ENCODE measurements at places on chromosomes 7 and 10.

DNA sequence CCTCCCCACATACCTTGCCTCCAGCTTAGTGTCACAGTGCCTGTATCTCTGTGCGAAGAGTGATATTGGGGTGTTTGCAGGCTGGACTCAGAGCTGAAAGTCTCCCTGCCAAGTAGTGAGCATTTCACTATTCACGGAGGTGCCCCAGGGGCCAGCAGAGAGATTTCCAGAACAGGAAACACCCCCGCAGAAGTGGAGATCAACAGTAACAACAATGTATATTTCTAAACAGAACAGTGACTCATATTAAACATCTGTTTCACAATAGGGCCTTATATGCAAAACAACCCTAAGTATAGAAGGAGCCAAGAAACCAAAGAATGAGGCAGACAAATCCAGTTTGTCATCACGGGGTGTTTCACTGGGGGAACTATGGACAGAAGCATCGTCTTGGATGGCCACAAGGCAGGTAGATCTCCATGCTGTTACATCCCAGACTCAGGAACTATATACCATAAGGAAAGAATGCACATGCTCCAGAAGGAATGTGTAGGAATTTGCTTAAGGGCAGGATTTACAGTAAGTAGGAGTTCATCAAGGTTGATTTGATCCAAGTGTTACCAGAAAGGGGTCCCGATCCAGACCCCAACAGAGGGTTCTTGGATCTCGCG is 29.3 kb upstream of the CCL24 start:
- DNase-seq: peak; percentile 63

DNA sequence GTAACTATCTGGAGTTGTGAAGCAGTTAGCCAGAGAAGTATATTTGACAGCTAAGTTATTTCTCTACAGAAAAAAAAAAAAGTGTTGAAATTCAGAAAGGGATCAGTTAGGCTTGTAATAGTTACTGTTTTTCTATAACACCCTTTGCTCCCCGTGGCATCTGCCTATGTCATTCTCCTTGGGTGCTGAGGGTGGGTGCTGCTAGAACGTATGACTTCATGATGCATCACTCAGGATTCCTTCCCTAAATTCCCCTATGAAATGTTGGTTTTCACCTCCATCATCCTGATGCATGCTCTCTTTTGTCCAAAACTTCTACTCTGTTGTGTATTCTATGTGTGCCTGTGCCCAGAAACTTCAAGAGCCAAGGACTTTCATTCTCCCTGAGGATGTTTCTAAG is 536.4 kb downstream of the GRM8 start:
- DNase-seq: no peak

DNA sequence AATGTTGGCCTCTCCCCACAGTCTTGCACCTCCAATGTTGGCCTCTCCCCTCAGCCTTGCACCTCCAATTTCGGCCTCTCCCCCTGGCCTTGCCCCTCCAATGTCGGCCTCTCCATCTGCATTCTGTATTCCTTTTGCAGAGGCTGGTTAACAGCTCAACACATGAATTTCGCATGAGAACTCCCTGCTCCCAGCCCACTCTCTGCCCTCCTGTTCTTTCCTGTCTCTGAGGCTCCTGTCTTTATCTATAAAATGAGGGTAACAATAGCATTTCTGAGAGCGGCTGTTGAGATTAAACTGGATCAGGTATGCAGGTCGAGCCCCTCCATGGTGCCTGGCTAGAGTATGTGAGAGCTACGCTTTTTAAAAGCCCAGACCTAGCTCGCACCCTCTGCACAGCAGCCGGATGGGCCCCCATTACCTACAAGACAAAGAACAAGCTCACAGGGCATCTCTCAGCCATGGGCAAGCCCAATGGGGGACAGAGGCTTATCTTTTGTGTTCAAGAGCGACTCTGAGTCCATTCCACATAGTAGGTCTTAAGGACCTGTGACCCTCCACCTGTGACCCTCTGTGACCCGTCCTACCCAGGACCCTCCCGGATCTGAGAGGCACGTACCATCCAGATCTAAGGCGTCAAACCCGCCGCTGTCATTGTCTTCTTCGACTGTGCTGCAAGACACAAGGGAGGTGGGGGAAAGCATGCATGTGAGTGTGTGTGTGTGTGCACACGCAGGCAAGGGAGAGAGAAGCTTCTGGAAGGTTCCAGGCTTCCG is 82.2 kb upstream of the GNA12 start:
- DNase-seq: no peak

DNA sequence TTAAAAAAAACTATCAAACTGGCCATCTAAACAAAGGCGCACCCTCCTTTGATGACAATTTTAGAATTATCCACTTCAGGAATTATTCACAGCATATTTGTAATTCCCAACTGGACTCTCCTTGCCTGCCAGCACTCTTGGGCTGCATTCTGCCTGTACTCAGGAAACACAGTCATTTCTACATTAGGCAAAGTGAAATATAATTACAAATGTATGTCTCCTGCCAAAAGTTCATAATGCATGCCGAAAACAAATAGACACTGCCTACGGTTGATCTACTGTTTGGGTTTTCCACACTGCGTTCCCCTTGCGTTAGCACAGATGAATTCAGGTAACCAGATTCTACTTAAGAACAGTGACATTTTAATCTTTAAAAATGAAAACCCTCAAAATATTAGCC is 1.9 kb downstream of the HGF start:
- DNase-seq: no peak

- DNase-seq: no peak
These were observed 228.0 kb downstream of the ELMO1 start for GRCh38 chr7:37220664-37221063.

- DNase-seq: no peak
These were observed 77.1 kb downstream of the BMPER start for GRCh38 chr7:33982425-33982786.

- DNase-seq: no peak
These were observed 18.2 kb downstream of the POLL start for GRCh38 chr10:101569622-101570427.

DNA sequence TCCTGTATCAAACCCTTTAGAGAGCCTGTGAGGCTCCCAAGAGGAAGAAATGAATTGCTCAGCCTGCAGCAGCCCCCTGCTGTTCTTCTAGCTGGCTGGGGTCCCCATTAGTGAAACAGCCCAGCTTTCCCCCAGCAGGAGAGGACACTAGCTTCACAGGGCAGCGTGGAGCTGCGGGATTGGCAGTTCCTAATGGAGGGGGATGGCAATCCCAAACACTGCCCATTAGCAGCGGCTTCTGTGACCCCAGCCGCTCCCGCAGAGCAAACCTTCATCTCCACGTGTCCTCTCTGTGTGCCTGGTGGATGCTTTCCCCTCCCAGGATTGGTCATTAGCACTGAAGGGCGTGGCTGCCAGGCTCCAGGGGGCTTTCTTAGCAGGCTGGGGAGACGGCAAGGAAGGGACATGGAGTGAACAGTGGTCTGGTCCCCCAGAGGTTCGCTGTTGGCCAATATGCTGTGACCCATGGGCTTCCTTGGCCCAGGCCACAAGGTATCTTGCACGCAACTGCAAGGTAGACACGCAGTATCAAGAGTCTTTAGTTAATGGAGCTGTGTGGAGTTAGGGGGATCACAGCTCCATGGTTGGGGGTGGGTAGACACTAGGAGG is 322.5 kb upstream of the ZMIZ1 start:
- DNase-seq: no peak

- DNase-seq: no peak
These were observed 51.7 kb upstream of the LEP start for GRCh38 chr7:128189231-128189930.

All from AG09309 (cell line).